Brain microvascular endothelial cell (primary cell): ENCODE measurements at places on chromosomes 12 and 14.

DNA sequence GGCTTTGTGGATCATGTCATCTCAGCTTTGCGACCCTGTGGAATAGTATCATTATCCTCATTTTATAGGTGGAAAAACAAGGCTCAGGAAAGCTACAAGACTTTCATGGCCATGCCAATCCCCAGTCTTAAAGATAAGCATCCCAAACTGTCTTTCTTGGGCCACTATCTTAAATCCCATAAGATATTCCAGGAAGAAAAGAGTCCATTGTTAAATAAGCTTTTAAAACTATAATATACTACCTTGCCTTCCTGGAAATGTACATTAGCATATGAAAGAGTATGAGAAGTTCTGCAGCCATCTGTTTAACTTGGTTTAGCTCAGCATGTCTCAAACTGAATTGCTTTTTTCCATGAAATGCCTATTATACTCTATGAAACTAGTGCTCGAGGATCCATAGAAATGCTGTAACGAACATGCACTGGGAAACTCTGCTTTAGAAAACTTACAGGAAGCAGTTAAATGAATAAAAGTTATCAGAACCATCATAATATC lies 77.1 kb downstream of the B4GALNT3 start:
- DNase-seq, result no peak

- DNase-seq, result no peak
Measured at GRCh38 chr12:70080566-70080965, 162.7 kb upstream of the CNOT2 start.

GRCh38 chr12:81095501-81096232 lies 17.8 kb downstream of the ACSS3 start:
- peak; percentile 7 for DNase-seq

DNA sequence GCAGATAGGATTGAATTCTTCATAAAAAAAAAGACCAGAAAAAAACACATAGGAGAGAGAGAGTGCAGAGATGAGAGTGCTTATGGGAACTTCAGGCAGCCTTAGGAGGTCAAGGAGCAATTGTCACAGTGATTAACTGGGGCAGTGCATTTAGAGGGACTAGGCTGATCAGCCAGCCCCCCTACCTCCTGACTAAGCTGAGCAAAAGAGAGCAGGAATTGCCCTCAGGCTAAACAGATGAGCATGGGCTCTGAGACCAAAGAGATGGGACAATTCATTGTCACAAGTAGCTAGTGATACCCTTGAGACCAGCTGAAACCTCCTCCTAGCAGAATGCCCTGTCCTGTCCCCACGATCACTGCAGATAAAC lies 124.0 kb downstream of the BTG1 start:
- DNase-seq, result no peak

DNA sequence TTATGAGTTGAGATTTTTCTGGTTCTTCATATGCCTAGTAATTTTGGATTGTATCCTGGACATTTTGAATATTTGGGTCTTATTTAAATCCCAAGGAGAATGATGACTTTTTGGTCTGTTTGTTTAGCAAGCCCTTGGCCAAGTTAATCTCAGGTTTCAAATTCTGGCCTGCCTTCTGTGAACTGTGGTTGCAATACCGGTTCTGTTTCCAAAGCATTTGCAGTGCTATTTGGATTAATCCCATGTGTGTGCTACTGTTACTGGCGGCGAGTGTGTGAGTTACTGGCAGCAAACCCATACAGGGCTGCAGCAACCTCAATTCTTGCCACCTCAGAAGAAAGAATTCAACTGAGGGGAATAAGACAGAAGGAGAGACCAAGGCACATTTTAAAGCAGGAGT lies 51.1 kb downstream of the TMEM260 start:
- DNase-seq, result no peak

- DNase-seq, result no peak
Measured at GRCh38 chr14:105169776-105170655, 1.4 kb upstream of the JAG2 start.

DNA sequence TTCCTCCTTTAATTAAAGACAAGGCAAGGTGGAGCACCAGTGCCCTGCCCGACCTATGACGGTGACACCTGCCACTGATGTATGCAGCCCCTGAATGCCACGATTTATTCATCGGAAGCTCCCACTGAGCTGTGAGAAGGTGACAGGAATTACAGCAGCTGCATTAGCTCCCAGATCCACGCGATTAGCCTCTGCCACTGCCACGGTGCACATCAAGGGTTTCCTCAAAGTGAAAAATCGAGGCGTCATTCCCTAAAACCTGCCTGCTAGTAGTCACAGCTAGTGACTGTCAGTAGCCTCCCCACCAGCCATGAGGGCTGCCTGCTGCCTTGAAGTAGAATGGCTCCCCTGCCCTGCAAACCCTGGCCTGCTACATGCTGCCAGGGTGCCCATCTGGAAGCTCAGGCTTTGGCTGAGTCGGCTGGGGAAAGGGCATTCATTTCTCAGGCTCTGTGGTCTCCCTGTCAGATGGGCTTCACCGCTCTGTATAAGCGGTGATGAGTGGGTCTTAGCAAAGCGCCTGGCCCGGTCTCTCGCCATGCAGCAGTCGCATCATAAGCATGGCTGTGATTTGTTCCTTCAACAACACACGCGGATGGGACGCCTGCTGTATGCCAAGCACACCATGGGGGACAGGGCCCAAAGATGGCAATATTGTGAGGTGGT lies 8.2 kb upstream of the BCL11B start:
- DNase-seq, result no peak

GRCh38 chr12:42182394-42182793 lies 37.7 kb upstream of the GXYLT1 start:
- DNase-seq, result no peak

GRCh38 chr12:75748136-75748535 lies 236.7 kb upstream of the KRR1 start:
- no peak for DNase-seq

DNA sequence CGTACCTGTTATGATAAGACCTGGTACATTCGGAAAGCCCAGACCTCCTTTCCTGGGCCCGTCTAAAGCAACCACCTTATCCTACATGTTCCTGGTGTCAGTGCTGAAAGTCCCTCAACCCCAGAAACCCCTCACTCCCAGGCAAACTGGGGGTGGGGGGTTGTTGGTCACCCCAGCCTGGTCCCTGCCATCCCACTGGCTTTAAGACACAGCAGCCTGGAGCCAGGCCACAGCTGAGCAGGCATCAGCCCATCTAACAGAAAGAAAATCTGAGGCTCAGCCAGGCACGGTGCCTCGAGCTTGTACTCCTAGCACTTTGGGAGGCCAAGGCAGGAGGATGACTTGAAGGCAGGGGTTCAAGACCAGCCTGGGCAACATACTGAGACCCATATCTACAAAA lies 4.5 kb downstream of the SELPLG start:
- no peak for DNase-seq

- DNase-seq, result peak; percentile 64
Measured at GRCh38 chr12:67794161-67794560, 145.6 kb downstream of the DYRK2 start.

- no peak for DNase-seq
Measured at GRCh38 chr14:57182760-57183503, 85.8 kb downstream of the EXOC5 start.

DNA sequence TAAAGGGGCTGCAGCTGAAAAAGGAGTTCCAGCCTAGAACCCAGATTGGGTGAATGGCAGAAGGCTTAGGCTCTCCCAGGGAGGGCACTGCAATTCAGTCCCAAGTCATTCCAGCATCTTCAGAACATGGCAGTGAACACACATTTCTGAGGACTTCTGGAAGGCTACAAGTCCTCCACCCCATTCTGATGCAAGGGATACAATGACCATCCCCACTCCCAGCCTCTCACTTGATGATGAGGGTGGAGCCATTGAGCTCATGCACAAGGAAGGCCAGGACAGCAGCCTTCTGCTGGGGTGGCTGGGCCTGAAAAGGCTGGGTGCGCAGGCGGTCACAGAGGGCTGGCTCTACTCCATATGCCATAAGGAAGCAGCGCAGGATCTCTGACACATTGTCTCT lies 25.8 kb downstream of the BAZ2A start:
- DNase-seq, result no peak

- no peak for DNase-seq
Measured at GRCh38 chr12:109170324-109170723, 53.9 kb downstream of the ACACB start.

DNA sequence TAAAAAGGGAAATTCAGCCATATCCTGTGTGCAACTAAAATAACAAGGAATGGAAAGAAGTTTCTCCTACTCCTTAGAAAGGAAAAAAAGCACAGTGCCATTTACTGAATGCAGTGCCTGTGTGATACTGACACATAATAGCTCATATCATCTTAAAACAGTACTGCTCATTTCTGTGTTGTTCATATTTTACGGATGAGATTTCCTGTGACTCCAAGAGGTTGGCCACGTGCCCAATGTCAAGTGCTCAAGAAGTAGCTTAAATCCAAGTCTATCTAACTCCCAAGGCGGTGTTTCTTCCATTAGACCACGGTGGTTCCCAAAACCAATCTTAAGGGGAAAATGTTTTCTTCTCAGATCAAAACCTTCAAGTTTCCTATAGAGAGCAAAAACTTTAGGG lies 20.0 kb downstream of the MAP3K9 start:
- peak; percentile 71 for DNase-seq

DNA sequence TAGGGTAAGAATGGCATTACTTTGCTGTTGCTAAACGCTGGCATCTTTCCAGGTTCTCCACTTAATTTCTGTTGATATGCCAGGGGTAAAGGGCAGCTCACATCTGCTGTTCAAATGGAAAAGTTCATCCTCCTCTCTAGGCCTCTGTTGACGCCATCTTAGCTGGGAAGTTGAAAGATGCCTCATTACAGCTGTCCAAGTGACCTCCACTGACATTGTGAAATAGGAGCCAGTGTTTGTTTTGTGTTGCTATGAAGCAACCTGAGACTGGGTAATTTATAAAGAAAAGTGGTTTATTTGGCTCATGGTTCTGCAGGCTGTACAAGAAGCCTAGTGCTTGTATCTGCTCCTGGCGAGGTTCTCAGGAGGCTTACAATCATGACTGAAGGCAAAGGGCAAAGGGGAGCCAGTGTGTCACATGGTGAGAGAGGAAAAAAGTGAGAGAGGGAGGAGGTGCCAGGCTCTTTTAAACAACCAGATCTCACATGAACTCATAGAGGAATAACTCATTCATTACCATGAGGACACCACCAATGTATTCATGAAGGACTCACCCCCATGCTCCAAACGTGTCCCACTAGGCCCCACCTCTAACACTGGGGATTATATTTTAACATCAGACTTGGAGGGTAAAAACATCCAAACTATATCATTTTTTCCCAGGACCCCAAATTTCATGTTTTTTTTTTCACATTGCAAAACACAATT lies 3.2 kb upstream of the ADAM21 start:
- peak; percentile 4 for DNase-seq

GRCh38 chr12:101939856-101940265 lies 62.5 kb downstream of the DRAM1 start:
- DNase-seq, result peak; percentile 73

- DNase-seq, result peak; percentile 37
Measured at GRCh38 chr12:90854136-90854689, 100.8 kb downstream of the CCER1 start.

DNA sequence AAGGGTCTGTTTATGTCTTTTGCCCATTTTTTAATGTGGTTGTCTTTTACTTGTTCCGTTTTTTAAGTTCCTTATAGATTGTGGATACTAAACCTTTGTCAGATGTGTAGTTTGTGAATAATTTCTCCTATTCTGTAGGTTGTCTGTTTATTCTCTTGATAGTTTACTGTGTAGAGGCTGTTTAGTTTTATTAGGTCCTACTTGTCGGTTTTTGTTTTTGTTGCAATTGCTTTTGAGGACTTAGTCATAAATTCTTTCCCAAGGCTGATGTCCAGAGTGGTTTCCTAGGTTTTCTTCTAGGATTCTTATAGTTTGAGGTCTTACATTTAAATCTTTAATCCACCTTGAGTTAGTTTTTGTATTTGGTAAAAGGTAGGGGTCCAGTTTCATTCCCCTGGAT lies 33.9 kb downstream of the SLC39A9 start:
- no peak for DNase-seq

- DNase-seq, result no peak
Measured at GRCh38 chr12:62776997-62777396, 158.0 kb downstream of the PPM1H start.

DNA sequence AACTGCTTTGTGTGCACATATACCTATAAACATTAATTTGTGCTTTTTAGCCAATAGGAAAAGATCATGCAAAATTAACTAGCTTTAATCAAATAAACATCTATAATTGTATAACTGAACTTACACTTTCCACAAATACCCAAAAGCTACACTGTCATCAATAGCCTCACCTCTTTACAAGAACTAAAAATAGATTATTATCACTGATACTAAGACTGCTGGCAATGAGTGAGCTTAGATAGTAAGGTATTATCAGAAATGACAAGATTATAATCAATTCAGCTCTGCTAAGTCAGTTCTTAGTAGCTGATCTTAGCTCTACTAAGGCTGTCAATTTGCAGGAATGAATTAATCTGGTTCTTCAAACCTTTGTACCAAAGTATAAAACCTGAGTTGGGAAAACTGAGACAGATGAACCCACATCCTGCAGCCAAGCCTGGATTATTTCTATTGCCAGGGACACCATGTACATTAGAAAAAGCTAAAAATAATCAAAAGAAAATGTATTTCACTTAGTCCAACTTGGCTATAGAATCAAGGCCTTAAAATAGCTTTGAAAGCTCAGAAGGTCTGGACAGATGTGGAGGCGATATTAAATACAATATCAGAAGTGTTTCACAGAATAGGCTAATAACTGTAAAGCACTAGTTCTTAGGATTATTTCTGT lies 5.2 kb downstream of the FKBP3 start:
- DNase-seq, result no peak

DNA sequence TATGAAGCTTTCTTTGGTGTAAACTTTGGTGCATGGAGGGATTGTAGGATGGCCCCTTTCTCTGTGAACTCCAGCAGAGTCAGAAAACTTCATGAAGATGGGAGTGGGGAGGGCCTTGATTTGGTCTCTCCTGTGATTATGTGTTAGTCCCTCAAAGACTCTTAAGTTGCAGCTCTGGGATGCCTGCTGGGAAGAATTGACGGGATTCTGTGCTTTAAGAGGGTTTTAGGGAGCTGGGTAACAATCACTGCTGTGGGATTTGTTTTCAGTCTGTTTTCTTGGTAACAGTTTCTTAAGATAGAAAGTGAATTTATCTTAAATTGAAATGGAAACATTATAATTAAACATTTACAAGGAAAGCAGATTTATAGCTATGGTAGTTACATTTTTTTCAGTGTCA lies 378.1 kb downstream of the AACS start:
- DNase-seq, result no peak

GRCh38 chr14:29741909-29742401 lies 185.7 kb downstream of the PRKD1 start:
- no peak for DNase-seq

- DNase-seq, result no peak
Measured at GRCh38 chr12:31928246-31929026, 30.8 kb upstream of the RESF1 start.
